Thoracic aorta endothelial cell (primary cell): ENCODE measurements at places on chromosomes 1 and 21. TPM values are rescaled to one million over a fixed set of nuclear protein-coding genes. Genes with fewer than 3 reads are reported as not detected.

Gene IFNLR1
- total RNA-seq: not detected in 2 replicates

Gene NTMT2
- total RNA-seq: not detected in 2 replicates

Gene DCAF6
- total RNA-seq: 70.0 and 77.1 TPM in 2 replicates

Gene HSPB7
- not detected in 2 replicates for total RNA-seq

Gene PIGK
- total RNA-seq: 41.1 and 43.1 TPM in 2 replicates

Gene CLDN8
- total RNA-seq: not detected in 2 replicates

Gene RIMKLA
- under 0.01 and 0.14 TPM in 2 replicates for total RNA-seq

Gene HHIPL2
- under 0.01 and 0.07 TPM in 2 replicates for total RNA-seq

Gene COL11A1
- total RNA-seq: 0.66 TPM in 1 of 2 replicates, not detected in the other

Gene CLEC20A
- not detected in 2 replicates for total RNA-seq

Gene SLC16A4
- 6.9 and 9.6 TPM in 2 replicates for total RNA-seq

Gene TBX15
- total RNA-seq: under 0.01 and 0.07 TPM in 2 replicates

Gene OR6P1
- not detected in 2 replicates for total RNA-seq
